ENCODE measurements at places on chromosomes 1 and 21. TPM values are rescaled to one million over a fixed set of nuclear protein-coding genes. Genes with fewer than 3 reads are reported as not detected.

The GPR161 gene
- 34.6 TPM for total RNA-seq

The COL8A2 gene
- 10.5 TPM for total RNA-seq

The LCE3D gene
- total RNA-seq = not detected

The TNFRSF18 gene
- total RNA-seq = 0.51 TPM

The LENEP gene
- 1.3 TPM for total RNA-seq

The GJA9 gene
- not detected for total RNA-seq

The ACTA1 gene
- 3.6 TPM for total RNA-seq

The CR1 gene
- total RNA-seq = 0.09 TPM

The LMNA gene
- 96.9 TPM for total RNA-seq

The CDK18 gene
- total RNA-seq = 28.7 TPM

The VPS45 gene
- total RNA-seq = 51.3 TPM

The AIM2 gene
- total RNA-seq = 0.27 TPM

The VASH2 gene
- total RNA-seq = 43.8 TPM

DNA sequence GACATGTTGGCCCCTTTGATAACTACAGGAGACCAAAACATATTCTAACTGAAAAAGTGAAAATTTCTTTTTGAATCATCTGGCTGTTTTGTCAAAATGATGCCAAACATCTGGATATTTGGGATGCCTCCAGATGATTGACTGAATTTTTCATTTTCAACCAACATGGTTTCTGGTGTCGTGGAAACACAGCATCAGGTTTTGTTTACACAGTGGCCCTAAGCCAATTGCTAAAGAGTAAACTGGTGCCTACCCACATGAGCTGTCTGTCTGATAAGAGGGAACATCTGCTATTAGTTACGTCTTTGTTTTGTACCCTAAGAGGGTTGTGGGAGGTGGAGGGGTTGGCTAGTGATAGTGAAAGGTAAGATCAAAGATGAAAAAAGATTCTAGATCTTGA, 204.8 kb downstream of the KCNK2 start:
- no peak for DNase-seq

GRCh38 chr21:31781737-31782136, 49.8 kb upstream of the SCAF4 start:
- DNase-seq = no peak

- DNase-seq = no peak
Observed at GRCh38 chr21:32456497-32456918, 44.0 kb downstream of the EVA1C start.

DNA sequence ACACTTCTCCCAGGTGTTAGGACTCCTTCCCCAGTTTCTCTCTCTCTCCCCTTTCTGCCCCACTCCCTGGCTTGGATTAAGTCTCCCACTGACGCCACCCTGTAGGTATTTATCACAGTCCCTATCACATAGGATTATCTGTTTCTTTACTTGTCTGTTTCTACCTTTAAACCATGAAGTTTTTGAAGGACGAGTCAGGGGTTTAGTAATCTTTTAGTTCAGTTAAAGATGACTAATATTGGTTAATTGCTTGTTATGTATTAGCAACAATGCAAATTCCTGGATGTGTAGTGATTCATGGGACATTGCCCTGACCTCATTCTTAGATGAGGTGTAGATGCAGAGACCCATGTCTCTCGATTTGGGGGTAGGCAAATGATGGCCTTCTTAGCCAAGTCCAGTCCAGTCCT, 6.4 kb downstream of the LAMC1 start:
- DNase-seq = no peak

- no peak for DNase-seq
Observed at GRCh38 chr1:59188413-59189213, 108.3 kb upstream of the FGGY start.

- peak; percentile 41 for DNase-seq
Observed at GRCh38 chr1:50422946-50423669, at the start of gene DMRTA2. TSS of gene DMRTA2 (minus strand) at chr1:50423443. CDS start at chr1:50421536, 1,907 bp downstream.

- no peak for DNase-seq
Observed at GRCh38 chr1:241957692-241958494, at the start of gene BECN2. TSS of gene BECN2 (plus strand) at chr1:241957767. CDS start at chr1:241957767, 0 bp downstream.

GRCh38 chr1:221188458-221188857, 309.2 kb downstream of the HLX start:
- DNase-seq = no peak

DNA sequence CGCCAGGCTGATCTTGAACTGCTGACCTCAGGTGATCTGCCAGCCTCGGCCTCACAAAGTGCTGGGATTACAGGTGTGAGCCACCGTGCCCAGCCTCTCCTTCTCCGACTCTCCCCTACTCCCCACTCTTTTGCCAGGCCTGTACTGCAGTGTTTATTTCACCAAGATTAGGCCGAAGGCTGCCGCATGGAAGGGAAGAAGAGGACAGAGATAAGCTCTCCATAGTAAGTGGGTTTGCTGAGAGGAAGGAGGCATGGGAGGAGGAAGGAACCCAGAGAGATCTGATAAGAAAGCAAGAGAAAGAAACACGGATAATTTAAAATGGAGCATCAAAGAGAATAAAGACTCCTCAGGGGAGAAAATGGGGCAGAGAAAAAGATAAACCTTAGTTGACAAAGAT, 8.7 kb downstream of the PTCH2 start:
- DNase-seq = no peak

DNA sequence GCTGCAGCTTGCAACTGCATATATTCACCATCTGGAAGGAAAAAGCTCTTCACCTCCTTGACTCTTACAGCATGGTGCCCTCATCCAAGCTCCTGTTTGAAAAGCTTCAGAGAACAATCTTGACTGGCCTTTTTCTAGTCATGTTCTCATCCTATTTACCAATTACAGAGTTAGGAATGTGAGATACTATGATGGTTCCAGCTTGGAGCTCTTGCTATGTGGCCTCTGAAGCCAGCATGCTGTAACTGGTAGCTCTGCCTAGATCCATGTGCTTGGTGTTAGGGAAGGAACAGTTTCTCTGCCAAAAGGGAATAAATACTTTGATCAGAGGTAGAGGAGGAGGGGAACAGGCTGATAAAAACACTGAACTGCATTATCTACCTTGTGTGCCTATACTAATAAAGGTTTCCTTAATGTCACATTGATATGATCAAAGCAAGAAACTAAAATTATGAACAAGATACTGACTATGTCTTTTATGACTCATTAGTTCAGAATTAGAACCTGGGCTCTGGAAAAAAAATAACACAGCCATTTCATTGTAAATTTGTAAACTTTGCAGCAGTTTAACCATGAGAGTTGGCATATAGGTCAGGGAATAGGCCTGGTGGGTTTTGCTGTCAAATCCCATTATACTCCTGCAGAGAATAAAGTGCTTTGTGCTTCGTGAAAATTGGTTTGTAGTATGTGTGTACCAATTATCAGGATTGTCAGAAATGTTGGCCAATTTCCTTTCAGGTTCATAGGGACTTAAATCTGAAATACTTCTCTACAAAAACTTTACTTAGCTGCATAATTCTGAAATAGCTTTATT, 92.7 kb downstream of the LEPR start:
- no peak for DNase-seq

DNA sequence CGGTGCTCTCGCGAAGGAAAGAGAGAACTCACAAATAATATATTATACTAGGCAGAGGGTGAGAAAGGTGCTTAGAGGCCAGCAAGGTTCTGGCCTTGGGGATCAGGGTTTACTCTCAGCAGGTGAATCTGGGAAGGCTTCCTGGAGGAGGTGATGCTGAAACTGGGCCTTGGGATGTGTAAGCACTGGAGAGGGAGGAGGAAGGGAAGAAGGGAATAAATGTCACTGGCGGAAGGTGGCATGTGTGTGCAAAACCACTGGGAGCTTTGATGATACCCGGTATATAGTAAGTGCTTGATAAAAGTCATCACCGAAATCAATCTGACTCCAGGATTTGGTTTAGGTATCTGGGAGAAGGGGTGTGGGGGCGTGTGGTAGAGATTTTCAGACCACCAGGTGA, 24.4 kb downstream of the SPSB1 start:
- no peak for DNase-seq

DNA sequence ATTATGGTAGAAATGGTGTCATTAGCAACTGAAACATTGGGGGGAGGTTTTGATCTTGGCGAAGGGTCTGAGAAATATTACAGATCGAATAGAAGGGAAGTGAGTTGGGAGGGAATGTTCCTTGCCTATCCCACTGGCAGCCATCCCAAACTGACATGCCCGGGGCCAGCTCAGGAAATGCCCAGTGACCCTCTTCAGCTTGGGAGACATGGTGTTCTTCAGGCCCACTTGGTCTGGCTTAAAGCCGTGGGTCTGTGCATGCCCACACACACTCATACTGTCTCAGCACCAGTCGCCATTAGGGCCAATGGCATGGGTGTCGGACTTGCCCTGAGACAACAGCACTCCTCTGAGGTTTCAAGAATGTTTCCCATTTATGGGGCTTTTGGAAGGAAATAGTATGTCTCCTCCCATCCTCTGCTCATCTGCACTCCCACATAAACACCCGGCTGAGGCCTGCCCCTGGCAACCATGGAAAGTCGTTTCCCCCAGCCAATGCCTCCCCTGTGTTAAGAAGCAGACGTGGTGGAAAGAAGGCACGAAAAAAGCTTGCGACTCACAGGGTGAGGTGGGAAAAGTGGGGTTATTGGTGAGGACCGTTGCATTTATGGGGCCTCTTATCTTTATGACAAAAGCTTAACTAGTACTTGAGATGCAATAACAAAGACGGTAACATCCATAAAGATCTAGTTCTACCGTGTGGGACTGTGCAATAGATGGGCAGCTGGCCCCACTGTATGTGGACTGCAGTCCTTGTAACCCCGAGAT, 2.0 kb downstream of the RNF186 start:
- DNase-seq = no peak

DNA sequence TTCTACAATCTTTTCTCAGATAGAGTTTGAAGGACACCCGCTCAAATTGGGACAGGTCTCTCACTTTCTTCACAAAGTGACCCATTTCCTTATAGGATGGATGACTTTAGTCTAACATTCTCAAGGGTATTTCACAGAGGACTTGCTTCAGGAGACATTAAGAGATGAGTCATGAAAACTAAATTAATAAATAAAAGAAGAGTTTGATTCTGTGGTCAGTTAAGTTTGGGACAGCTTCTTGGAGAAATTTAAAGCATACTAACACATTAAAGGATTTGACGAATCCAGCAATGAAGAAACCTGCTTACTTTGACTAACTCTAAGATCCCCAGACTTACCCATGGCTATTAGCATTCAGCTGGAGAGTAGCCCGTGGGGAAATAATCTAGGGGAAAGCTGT, 95.6 kb upstream of the RAB3GAP2 start:
- DNase-seq = no peak

- DNase-seq = no peak
Observed at GRCh38 chr1:68269637-68270430, 37.5 kb upstream of the WLS start.

DNA sequence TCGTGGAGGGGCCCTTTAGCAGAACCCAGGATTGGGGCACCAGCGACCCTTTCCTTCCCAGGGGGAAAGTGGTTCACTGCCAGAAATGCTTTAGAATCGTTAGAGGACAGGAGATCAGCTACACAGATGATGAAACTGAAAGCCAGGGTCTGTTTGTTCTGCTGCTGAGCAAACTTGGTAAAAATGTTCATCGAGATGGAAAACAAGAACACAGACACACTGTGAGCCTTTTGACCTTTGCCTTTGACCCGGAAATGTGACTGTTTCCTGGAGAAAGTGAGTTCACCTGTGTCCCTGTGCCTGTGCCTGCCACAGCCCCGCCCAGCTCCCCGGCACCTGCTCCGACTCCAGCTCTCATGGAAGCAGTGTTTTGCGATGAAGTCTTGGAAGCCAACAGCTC, 234.3 kb downstream of the CAMTA1 start:
- DNase-seq = no peak

DNA sequence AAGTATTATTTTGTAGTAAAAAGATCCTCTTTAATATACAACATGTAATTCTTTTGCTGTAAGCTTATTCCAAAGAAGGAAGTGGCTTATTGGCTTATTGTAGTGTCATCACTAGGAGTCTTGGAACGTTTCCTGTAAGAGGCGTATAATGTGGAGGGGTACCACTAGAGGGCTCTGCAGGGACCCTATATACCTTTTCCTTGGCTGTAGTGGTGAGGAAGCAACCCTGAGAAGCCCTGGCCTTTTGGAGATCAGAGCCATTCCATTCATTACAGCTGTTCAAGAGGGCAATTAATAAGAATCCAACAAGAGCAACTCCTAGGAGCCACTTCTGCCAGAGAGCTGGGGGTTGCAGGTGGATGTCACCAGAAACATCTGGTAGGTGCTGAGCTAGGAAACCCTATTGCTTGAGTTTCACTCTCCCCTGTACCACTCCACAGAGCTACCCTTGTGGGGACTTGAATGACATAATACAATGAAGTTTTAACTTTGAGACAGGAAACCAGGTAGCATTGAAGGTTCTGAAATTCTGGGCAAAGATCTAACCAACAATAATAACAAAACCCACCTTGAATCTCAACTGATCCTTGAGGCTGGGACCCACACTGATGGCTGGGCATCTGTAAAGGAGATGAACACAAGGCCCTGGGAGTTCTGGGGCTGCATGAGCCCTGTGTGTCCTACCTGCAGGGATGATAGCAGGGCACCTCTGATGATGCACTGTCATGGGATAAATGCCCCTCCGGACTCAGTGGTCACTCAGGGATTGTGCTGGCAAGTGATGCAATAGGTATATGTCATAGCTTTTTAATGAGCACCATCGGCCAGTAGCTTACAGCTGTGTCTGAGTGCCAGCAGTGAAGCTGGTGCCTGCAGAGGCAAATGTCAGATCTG, 160.2 kb upstream of the COA6 start:
- DNase-seq = no peak

- peak; percentile 81 for DNase-seq
Observed at GRCh38 chr1:22275626-22276395, 132.9 kb upstream of the WNT4 start.

DNA sequence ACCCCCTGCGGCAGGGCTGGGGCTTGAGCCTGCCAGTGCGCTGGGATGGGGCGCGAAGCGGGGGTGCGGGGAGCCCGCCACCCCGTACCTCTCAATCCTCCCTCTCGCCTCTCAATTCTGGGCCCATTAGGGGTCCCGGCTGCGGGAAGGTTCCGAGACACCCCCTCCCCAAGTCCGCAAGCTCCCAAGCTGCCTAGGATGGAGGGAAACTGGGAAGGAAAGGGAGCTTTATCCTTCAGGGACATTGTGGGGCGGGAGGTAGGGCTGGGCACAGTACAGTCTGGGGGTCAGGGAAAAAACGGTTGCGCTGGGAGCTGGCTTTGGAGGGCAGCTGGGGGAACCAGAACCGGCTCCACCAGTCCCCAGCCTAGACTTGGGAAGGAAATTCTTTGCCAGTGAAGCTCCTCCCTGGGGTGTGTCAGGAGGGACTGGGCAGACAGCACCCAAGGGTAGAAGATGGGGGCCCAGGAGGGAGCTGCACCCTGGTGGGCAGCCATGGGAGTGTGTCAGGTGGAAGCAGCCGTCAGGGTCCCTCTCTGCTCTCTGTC, 904 bp downstream of the GJB3 start:
- no peak for DNase-seq

DNA sequence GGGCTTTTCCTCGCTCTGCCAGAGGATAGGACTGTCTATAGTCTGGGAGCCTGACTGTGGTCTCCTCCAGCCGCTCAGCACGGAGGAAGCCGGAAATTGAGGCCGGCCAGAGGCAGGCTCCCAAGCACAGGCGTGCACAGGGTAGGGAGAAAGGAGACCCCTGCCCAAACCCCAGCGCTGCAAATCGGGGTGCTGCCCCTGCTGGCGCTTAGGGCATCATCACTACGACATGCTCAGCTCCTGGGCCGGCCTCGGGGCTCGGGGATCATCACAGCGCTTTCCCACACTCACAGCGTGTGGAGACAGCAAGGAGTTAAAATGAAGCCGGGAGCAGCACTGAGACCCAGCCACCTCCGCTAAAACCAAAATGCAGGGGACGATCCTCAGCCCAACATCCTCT, 62.8 kb upstream of the ARHGEF16 start:
- no peak for DNase-seq

All from mesothelial cell of epicardium (in vitro differentiated cells).